Cortex of kidney (tissue), 1 donor: ENCODE measurements at places on chromosomes 1 and 21.

DNA sequence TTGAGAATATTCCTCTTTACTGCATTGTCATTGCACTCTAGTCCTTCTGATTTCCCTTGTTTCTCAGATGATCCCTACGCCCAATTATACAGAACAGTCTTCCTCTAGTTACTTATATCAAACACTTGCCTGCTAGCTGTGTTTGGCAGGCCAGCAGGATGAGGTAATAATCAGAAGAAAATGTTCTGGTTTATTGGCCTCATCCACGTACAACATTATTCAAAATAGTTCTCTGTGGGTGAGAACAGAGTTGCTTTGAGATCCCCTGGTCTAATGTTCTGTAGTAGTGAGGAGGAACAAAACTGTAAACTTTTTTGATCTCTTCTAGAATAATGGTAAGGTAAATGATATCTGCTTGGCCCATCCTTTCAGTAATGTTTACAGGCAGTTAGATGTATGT, 22.3 kb upstream of the C1orf105 start:
- no peak for DNase-seq

GRCh38 chr1:4621646-4622045, 32.8 kb upstream of the AJAP1 start:
- no peak for DNase-seq

DNA sequence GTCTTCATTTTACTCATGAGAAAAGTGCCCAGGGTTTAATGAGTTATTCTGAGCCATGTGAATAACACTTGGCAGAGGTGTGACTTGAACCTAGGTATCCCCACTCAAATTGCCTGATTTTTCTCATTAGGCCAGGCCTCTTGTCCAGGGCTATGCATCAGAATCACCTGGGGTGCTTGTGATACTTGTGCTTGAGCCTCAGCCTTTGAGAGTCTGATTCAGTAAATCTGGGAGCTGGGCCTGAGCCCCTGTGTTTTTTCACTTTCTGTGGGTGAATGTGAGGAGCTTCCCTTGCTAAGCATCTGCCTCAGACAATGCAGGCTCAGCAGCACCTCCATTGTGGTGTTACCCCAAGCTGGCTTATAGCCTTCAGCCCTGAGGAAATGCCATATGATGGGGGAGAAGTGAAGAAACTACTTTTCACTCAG, 127.1 kb downstream of the S1PR1 start:
- no peak for DNase-seq

GRCh38 chr1:101769520-101769919, 227.2 kb downstream of the OLFM3 start:
- no peak for DNase-seq

- no peak for DNase-seq
Measured at GRCh38 chr1:116850436-116850835, 59.3 kb upstream of the PTGFRN start.

DNA sequence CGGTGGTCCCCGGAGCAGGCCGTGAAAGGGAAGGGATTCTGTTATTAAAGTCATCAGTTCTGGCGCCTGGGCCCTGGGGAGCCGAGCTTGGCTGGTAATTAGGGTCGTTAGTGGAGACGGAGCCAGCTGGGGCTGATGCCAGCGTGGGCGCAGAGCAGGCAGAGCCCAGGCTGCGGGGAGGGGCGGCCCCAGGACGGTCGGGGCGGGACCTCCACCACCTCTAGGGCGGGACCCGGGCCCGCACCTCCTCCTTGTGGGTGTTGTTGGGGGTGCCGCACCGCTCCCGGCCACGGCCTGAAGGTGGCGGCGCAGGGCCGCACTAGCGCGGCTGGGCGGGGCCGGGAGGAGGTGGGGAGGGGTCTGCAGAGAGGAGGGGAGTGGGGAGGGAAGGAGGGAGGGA, 470.6 kb downstream of the PTPRU start:
- no peak for DNase-seq

GRCh38 chr1:24992761-24993211, 62.7 kb upstream of the RUNX3 start:
- DNase-seq: no peak

GRCh38 chr1:60896701-60897363, 185.5 kb upstream of the NFIA start:
- DNase-seq: no peak

GRCh38 chr1:11550664-11551283, 71.8 kb downstream of the DISP3 start:
- DNase-seq: no peak

DNA sequence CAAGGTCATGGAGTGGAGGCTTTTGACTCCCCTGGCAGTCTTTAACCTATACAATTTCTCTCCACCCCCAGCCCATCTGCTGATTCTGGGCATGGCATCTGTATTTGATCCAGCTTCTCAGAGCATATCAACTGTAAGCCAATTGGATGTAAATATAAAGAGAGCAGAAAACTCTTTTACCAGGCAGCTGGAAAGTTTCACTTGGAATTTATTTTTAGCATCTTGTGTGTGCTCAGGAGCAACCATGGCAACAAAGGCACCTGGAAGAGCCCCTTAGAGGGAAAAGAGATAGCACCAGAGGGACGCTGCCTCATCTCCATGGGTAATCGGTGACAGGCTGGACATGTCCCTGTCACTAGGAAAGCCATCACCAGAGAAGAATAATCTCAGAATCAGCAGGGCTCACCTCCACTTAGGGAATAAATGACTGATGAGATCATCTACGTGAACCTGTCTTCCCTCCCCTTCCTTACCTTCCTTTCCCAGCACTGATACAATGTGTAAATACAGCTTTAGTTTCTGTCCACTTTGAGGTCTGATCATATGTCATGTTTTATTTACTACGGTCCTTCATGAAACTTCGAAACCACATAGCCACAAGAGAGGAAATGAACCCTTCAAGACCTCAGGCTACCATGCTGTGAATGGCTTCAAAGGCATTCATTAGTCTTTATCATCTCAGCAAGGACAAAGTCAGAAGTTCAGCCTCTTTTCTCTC, 25.3 kb upstream of the SIPA1L2 start:
- DNase-seq: no peak

- DNase-seq: no peak
Measured at GRCh38 chr1:161038523-161039153, at the start of gene TSTD1. Gene TSTD1 (minus strand): TSS chr1:161038964. CDS start chr1:161038889, 75 bp downstream.

- DNase-seq: no peak
Measured at GRCh38 chr1:151472856-151473731, 13.8 kb upstream of the POGZ start.

DNA sequence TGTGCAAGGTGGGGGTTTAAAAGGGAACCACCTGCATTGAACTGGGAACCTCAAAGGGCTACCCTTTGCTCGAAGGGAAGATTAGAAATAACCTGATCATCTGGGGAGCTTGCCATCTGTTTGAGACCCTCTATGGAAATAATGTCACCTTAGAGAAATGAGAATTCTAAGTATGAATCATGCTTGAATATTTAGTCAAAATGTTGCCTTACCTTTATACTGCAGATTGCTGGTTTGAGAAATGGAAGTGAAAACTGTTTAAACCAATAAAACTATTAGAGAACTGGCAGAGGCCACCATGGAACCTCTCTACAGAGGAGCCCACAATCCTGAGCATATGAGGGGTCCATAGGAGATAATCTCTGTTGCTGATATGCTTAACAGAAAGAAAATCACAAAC, 131.2 kb upstream of the FAM78B start:
- no peak for DNase-seq

- no peak for DNase-seq
Measured at GRCh38 chr1:22076346-22076745, 23.8 kb downstream of the CDC42 start.

GRCh38 chr21:36499578-36500471, 19.9 kb upstream of the CLDN14 start:
- DNase-seq: no peak

DNA sequence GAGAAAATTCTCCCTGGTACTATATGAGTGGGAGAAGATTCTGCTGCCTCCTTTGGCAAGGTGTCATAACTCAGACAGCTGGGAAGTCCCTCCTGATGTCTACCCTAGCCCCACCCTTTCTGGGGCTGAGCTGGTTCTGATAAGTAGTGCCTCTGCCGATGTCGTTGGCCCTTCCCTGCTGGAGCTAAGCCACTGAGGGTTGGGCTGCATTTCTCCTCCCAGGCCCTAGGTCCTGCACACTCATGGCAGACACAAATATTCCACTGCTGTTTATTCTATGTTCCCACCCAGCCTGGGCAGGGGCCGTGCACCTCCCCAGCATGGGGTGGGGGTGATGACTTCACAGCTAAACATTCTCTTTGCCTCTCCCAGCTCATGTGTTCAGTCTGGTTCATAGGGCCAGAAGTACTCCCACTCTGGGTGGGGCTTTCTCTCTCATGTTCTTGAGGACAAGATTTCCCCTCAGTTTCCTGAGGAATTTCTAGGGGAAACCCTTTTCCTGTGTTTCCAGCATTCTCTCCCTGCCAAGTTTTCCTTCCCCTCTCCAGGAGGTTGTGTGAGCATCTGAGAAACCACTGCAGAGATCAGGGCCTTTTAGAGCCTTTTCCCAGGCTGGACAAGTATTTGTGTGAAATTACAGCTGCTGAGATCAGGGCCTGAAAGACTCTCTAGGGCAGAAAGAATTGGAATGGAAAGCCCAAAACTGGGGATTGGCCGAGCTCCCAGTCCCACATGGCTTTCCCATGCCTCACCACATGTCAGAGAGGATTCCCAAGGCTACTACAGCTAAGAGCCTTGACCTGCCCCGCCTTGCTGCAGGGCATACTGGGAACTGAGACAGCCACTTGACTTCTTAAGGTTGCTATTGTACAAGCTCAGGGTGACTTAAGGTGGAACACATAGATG, 66.2 kb downstream of the ATP2B4 start:
- no peak for DNase-seq

GRCh38 chr1:103986792-103987191, 237.1 kb downstream of the AMY1C start:
- no peak for DNase-seq

- DNase-seq: no peak
Measured at GRCh38 chr21:29601047-29601446, 302.3 kb downstream of the BACH1 start.

DNA sequence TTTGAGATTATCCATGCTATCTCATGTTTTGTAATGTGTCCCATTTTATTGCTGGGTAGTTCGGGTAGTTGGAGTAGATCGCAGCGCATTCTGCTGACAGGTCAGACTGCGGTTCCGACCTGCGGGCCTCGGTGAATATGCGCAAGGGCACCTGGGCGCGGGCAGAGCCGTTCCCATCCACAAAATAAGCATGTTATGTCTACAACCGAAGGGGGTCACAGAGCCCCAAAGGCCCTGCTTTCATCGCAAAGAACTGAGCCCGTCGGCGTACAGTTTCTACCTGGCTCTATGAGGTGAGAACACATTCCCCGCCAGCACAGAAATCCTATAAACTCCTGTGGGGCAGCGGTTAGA, 88.4 kb downstream of the PRKAB2 start:
- no peak for DNase-seq

DNA sequence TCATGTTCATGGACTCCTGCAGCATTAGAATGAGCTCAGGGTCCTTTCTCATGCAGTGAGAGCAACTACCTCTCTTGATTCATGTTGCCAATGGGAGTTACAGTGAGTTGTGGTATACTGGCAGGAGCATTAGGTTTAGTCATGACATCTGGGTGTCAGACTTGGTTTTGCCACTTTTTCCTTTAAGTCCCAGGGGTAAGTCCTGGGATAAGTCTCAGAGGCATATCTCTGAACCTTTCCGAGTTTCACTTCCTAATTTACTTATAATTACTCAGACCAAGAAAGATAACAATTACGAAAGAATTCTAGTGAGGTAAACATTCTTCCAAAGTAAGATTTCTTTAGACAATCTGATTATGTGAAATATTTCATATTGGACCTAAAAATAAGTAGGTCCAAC, 606.0 kb downstream of the SMYD3 start:
- no peak for DNase-seq

- no peak for DNase-seq
Measured at GRCh38 chr1:58755468-58755872, 28.4 kb downstream of the JUN start.

DNA sequence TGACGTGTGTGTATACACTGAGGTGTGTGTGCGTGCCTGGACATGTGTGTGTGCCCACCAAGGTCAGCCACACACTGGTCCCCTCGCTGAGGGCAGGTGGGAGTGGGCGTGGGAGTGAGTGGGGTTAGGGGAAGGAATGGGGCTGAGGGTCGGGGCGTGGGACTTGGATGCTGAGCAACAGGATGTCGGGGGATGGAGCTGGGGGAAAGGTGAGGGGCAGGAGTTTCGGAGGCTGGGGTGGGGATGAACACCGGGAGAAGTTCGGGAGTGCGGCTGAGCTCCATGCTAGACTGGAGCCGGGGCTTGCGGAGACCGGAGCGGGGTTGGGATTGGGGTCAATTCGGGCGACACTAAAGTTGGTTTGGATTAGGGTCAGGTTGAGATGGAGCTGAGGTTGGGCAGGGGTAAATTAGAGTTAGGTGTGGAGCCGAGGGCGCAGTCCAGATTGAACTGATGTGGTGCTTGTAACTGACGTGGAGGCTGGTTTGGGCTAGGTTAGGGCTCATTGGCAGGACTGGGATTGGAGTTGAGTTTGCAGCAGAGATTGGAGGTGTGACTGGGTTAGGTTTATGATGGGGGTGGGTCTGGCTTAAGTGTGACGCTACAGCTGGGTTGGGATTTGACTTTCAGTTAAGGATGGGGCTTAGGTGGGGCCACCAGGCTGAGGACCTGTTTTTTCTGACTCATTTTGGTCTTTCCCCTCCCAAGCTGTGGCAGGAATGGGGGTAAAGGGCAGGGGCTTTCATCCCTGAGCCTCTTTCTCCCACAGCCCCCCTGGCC, 3.3 kb upstream of the GUCA2A start:
- DNase-seq: no peak

DNA sequence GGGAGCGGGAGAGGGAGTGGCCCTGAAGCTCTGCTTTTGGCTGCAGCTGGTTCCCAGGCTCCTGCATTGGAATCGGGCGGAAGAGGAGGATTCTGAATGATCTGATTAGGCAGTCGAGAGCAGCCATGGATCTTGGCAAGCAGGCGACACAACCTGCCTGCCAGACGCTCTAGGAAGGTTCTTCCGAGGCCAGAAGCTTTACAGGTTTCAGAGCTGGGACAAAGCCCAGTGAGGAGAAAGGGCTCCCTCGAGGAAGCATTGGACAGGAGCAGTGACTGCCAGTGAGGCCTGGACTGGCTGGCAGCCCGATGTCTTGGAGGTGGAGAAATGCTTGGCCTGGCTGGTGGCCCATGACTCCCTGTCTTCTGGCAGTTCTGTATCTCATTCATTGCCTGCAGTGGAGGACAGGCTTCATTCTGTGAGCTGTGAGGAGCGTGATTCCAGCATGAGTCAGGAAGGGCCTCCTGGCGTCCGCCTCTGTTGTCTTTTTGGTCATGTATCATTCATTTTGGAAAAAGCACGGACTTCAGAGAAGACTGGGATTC, 132.7 kb upstream of the IPO9 start:
- no peak for DNase-seq

DNA sequence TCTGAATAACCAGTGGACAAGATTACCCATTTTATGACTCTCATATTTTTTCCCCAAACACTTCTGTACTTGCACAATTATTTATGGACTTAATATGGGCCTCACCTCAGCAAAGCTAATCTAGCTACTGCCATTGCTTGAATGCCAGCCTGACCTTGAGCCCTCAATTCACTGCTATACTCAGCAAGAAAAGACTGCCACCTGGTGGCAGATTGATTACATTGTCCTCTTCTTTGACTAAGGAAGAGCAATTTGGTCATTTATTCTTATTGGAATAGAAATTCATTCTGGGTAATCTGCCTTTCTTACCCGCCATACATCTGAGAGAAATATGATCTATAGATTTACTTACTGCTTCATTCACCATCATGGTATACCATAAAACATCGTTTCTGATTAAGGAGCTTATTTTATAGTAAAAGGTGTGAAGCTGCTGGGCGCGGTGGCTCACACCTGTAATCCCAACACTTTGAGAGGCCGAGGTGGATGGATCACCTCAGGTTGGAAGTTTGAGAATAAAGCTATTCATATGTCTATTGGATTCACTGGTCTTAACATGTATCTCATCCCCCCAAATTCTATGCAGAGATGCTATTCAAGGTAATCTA, 32.9 kb upstream of the DIPK1A start:
- no peak for DNase-seq
